Stimulated activated CD8-positive, alpha-beta memory T cell treated with anti-CD3 and anti-CD28 coated beads, Interleukin-4, amount 100 ng/mL, for 4 hours (primary cell): ENCODE measurements at places on chromosomes 16 and 17.
A peak's percentile ranks its signal among the peaks of the same experiment; 100 is the strongest.

GRCh38 chr17:70558821-70559220, 389.5 kb downstream of the KCNJ2 start:
- DNase-seq: no peak

DNA sequence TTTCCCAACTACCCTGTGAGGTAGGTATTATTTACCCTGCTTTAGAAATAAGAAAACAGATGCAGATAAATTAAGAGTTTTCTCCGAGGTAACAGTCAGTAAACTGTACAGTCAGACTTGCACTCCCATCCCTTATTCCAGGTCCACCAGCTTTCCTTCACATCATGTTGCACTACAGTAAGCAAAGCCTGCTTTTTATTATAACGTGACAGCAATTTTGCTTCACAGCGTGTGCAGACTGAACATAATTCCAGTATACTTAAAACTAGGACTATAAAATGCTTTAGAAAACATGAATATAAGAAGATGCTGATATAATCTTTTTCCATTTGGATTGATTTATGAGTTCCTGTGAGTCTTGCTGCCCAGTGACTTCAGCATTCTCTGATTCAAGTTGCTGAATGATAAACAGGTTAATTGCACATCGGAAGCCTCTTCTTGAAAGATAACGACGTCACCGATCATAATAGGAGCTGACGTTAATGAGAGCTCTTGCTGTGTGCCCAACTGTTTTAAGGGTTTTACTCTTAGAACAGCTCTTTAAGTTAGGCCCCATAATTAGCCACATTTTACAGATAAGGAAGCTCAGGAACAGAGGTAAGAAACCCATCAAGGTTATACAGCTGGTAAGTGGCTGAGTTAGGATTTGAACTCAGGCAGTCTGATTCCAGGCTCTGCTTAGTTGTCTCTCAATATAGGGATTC, 1.4 kb downstream of the LIG3 start:
- DNase-seq: no peak

DNA sequence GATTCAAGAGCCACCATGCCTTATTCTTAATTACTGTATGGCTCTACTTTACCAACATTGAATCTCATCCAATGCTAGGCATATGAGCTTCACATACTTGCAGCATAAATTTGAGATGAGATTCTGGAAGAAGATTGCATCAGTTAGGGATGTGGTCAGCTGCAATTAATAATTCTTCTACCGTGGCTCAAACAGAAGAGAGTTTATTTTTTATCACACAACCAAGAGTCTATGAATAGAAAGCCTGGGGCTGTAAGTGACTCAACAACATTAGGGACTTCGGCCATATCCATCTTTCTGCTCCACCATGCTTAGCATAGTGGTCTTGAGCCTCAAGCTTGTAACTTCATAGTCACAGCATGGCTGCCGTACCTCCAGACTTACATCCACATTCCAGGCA, 179.4 kb upstream of the IRX6 start:
- no peak for DNase-seq

- DNase-seq: no peak
Observed at GRCh38 chr17:37848690-37849616, 75.3 kb upstream of the TBC1D3K start.

GRCh38 chr17:11077673-11078072, 163.3 kb upstream of the SHISA6 start:
- no peak for DNase-seq

DNA sequence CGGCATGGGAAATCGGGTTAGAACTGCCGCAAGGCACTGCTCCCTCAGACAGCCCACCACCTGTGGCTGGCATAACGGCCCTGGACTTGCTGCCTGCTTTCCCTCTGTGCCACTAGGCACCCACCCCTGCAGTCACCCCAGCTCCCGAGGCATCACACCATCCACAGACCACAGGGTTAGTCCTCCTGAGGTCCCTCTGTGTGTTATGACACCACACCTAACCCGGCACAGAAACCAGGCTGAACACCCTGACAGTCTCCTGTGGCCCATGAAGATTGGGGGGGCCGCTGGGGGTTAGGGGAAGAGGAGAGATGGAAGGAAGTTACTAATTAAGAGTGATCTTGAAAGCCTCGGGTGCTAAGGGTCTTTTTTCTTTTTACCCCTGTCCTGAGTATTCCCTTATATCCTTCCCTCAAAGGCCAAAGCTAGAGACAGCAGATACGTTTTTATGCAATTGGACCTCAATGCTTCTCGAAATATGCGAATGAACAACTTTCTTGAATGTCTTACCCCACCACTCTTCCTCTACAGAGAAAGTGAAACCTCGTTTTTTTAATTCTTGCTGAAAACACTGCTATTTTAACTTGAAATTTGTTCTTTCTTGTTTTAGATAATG, 7.0 kb downstream of the CYTH1 start:
- no peak for DNase-seq

GRCh38 chr17:39209317-39210092, 9.4 kb downstream of the RPL19 start:
- peak; percentile 84 for DNase-seq

DNA sequence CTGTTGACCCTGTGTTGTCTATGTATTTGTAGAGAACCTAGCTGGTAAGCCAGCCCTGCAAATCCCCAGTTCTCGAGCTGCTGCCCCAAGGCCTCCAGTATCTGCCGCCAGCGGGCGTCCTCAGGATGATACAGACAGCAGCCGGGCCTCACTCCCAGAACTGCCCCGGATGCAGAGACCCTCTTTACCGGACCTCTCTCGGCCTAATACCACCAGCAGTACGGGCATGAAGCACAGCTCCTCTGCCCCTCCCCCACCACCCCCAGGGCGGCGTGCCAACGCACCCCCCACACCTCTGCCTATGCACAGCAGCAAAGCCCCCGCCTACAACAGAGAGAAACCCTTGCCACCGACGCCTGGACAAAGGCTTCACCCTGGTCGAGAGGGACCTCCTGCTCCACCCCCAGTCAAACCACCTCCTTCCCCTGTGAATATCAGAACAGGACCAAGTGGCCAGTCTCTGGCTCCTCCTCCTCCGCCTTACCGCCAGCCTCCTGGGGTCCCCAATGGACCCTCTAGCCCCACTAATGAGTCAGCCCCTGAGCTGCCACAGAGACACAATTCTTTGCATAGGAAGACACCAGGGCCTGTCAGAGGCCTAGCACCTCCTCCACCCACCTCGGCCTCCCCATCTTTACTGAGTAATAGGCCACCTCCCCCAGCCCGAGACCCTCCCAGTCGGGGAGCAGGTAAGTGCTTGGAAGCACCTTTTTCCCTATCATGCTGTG, 23.1 kb upstream of the CDC6 start:
- no peak for DNase-seq

DNA sequence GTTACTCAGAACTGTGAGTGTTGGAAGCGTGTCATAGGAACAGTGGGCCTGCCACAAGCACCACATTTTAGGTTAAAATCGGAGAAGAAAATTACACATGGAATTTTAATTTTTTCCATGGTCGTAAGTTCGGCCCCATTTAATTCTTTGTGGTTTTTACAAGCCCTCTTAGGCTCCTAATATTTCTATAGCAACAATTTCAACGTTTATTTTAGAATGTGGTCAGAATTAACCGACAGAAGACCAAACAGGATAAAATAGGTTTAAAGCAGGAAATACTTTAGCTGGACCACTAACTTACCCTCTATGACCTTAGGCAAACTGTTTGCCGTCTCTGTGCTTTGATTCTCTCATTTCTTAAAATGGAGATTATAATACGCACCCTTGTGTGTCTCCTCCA, 69.9 kb downstream of the FTO start:
- no peak for DNase-seq

- no peak for DNase-seq
Observed at GRCh38 chr17:76027159-76027839, at the start of gene EVPL. EVPL (minus strand) TSS chr17:76027306; CDS start chr17:76027198, 108 bp downstream.

DNA sequence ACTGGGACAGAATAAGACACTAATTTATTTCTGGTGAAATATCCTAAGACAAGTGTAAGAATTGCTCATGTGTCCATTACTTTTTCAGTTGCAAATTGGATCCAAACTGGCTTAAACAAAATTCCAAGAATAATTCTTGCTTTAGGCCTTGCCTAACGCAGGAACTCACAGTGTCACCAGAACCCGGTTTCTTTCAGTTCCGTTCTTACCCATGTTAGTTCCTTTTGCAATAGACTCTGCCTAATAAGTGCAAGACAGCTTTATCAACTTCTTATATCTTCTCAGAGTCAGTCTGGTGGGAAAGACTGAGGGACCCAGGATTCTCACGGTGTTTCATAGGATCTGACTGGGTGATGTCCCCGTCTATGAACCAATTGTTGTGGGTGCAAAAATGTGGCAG, 24.7 kb downstream of the GDE1 start:
- no peak for DNase-seq

DNA sequence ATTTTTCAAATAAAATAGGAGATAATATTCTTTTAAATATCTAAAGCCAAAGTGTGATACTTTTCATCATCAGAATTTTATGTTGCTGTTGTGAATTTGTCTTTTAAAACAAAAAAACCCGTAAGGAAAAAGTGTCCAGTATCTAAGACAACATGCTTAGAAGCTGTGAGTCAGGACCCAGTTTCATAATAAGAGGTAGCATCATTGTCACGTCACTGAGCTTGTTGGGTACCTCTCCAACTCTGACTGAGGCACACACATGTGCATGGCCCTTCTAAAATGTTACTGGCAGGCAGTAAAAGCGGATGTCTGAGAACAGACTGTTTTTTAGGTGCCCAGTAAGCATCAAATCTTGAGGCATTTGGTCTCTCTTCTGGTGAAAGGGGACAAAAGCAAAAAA, 2.5 kb downstream of the CIAPIN1 start:
- DNase-seq: no peak

GRCh38 chr17:45197555-45198334, 23.9 kb upstream of the FMNL1 start:
- DNase-seq: peak; percentile 66

- DNase-seq: no peak
Observed at GRCh38 chr16:49600536-49600935, 226.9 kb downstream of the C16orf78 start.

DNA sequence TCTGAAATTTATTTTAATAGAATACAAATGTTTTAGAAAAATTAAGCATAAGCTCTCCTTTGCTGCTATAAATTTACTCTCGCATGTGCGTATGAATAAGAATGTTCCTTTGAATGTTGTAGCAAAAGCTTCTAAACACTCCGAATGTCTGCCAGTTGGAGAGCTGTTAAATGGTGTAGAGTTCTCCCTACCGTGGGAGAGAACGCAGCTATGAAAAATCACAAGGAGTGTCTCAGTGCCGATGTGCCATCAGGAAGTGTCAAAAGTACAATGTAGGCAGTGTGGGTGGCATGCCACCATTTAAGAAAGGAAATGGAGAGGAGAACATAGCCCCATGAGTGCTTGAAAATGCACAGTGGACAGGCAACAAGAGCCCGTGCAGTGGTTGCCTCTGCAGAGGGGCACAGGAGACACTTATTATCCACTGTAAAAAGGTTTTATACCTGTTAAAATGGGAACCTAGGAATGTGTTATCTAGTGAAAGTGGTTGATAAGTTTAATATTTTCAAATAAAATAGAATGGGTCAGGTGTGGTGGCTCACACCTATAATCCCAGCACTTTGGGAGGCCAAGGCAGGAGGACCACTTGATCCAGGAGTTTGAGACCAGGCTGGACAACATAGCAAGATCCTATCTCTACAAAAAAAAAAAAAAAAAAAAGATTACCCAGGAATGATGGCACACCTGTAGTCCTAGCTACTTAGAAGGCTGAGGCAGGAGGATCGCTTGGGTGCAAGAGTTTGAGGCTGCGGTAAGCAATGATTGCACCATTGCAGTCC, 144.0 kb downstream of the SOCS1 start:
- no peak for DNase-seq

- no peak for DNase-seq
Observed at GRCh38 chr16:16143038-16143763, 80.1 kb downstream of the ABCC6 start.

- DNase-seq: no peak
Observed at GRCh38 chr17:50832864-50833381, 2.5 kb upstream of the WFIKKN2 start.

DNA sequence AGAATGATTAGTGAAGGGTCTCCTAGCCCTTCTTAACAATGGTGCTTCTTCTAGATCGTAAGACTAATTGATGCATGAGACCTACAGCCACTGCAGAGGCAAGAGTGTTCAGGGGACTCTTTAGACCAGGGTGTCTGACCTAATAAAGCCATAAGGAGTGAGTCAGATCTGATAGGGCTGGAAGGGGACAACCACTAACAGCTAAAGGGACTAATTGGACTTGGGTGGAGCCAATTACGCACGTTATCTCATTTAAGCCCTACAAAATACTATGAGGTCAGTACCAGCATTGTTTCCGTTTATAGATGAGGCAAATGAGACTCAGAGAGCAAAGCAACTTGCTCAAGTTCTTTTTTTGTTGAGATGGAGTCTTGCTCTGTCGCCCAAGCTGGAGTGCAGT, 14.5 kb upstream of the RNF222 start:
- DNase-seq: no peak

DNA sequence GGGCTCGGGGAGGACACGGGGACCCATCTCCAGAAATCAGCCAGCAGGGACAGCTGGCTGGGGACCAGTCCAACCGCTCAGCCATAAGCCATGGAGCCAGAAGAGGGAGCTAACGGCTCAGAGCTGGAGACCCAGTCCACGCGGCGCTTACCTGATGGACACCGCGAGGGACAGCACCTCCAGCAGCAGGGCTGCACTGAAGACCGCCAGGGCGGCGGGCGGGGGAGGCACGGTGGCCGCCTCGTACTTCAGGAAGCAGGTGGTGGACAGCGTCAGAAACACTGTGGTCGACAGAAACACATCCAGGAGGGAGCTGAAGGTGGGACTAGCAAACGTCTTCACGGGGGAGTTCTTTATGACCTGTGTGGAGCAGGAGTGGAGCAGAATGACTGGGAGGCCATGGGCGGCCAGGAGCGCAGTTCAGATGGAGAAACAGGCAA, 102.6 kb upstream of the CREBBP start:
- DNase-seq: no peak

DNA sequence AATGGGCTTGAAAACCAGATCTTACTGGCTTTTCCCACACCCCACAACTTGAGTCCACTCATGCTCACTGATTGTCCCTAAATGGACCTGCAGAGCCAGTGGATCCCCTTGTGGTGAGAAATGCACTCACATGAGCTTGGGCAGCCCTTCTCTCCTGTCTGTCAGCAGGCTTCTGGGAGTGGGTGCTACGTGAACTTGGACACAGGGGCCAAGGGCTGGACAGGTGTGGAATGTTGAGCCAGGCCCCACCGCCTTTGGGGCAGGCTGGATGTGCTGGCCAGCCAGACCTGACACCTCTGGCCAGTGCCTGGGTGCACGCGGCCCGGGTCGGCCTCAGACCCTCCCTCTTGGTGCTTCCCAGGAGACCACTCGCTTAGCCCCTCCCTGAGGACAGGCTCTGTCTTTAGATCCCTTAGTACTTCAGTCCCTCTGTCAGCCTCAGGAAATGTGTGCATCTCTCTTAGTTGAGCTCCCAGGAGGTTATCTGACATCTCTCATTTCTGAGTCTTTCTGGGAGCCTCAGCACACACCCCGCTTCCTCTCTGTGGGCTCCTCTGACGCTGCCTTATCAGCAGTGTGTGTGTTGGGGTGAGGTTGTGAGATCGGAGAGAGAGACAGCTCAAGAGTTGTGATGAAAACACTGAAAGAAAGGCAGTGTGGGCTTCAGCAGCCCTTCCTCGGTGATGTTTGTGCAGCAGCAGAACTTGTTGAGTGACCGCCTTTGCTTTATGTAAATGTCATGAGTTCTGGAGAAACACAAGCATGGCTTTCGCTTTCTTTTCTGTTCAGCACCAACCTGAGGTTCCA, 117.0 kb downstream of the RAB11FIP4 start:
- peak; percentile 41 for DNase-seq

GRCh38 chr16:84036131-84036530, 6.5 kb downstream of the SLC38A8 start:
- DNase-seq: no peak
